ENCODE measurements at places on chromosomes 6 and 20.

DNA sequence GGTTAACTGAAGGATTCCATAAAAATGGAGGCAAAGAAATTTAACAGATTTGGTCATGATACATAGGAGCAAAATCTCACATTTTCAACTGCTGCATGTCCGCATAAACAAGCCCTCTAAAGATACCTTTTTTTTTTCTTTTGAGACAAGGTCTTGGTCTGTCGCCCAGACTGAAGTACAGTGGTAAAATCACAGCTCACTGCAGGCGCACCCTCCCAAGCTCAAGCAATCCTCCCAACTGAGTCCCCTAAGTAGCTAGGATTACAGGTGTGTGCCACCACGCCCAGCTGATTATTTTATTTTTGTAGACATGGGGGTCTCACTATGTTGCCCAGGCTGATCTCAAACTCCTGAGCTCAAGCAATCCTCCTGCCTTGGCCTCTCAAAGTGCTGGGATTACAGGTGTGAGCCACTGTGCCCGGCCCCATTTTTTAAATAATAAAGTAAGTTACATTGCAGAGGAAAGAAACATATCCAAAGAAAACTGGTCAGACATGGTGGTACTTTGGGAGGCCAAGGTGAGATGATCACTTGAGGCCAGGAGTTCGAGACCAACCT, 13.7 kb downstream of the MDN1 start:
- no peak for DNase-seq

- DNase-seq, result no peak
Measured at GRCh38 chr20:52921340-52921739, 50.8 kb upstream of the TSHZ2 start.

- DNase-seq, result no peak
Measured at GRCh38 chr6:165641672-165642156, 21.3 kb downstream of the PDE10A start.

- DNase-seq, result no peak
Measured at GRCh38 chr6:18978337-18979128, 591.4 kb downstream of the RNF144B start.

DNA sequence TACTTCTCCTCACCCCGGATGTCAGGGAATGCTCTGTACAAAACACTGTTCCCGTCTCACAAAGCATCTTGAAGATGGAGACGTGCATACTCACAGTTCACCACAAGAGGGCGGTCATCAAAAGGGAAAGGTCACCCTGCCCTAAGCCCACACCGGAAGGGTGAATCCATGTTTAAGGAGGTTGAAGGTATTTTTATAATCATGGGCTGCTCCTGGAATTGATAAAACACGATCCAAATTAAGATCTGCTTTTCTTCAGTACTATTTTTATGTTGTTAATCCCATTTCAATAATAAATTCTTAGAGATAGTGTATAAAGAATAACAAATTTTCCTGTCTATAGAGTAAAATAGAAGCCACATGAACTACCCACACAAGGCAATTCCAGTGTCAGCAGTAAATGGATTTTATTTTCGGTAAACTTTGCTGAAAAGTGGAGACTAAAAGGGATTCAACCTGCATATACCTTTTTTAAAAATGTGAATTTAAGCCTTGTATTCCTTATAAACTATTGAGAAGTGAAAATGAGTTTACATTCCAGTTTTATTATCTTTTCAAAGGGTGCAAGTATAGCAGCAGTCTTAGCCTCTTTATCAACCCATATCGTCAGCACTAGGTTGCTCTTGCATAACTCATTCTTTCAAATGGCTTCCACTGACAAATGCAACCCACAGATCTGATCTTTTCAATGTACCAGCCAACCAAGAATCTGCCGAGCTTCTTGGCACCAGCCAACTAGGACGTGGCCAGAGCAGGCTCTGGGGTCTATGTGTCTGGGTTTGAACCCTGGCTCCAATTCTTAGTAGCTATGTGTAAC, 79.7 kb upstream of the MBOAT1 start:
- peak; percentile 4 for DNase-seq

DNA sequence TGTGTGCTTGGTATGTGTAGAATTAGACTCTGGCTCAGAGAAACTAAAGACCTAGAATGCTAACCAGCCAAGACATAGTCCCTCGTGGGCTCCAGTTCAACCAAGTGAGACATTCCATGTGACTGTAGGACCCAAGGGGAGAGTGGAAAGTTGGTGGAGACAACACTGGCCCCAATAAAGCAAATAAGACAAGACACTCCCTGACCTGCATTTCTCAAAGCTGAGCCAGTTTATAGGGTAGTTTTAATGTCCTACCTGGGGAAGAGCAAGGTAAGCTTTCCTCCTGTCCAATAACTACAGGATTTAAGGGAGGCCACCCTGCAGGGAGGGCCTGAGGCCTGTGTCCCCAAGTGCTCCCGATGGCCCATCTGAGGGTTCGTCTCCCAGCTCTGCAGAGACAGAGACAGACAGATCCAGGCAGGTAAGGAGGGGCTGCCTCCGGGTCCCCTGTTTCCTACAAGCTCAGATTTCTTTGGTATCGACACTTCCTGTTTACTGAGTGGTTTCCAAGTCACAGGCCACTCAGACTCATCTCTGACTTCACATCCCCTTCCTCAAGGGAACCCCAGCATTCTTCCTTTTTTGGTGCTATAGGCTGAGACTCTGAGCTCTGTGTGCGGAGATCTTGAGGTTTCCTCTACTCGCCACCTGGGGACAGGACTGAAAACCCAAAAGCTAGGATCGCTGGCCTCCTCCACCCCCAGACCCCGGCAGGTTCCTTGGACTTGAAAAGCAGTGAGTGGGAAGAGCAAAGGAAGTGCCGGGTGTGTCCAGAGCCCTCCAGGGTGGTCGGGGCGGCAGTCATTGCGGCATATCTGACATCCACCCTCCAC, 92.4 kb downstream of the PRND start:
- no peak for DNase-seq

- no peak for DNase-seq
Measured at GRCh38 chr20:11331096-11331495, 586.6 kb upstream of the BTBD3 start.

- DNase-seq, result no peak
Measured at GRCh38 chr6:122063076-122063475, 336.4 kb upstream of the HSF2 start.

- DNase-seq, result no peak
Measured at GRCh38 chr6:90477366-90477765, 109.5 kb downstream of the MAP3K7 start.

DNA sequence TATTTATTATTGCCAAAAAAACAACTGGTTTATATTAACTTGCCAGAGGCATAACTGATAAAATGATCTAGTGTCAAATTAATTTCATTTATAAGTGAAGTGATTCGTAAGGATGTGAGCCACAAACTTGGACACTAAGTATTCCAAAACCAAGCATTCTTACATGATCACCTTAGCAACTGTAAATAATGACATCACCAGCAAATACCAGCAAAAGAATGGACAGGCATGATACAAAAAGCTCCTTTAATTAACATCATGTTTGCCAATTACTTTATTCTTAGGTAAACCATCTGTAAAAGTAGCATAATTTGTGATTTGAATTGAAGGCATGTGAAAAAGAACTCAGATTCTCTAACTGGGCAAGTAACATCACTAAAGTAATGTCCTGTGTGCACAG, 17.2 kb upstream of the FNDC1 start:
- DNase-seq, result no peak

- DNase-seq, result no peak
Measured at GRCh38 chr20:2688041-2688591, 4.5 kb upstream of the EBF4 start.

- no peak for DNase-seq
Measured at GRCh38 chr6:7848229-7848628, 62.4 kb downstream of the TXNDC5 start.

DNA sequence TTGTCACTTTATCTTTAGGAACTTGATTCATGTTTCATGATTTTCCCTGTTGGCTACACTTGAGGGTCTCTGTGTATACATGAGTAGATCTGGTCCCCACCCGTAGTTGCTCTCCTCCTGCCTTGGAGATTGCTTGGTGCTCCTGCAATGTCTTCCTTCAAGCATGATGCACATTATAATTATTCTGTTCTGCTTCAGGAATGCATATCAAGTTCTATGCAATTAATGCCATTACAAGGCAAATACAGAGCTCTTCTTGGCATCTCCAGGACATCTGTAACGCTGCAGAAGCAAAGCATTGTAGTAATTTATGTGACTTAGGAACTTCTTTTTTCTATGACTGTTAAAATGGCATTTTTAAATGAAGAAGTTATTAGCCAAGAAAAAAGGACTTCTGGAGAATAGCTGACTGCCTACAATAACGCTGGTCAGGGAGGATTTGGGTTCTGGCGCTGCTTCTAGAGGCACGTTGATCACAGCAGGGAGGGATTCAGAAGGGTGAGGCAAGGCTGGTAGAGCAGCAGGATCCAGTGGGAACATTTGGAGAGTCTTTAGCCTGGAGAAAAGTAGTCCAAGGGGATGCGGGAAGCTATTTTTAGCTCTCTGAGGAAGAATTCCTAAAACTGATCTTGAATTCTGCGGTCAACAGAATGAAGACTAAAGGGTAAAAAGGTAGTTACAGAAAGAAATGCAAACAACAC, 203.6 kb downstream of the PLCB1 start:
- DNase-seq, result no peak

GRCh38 chr6:13268913-13269518, 59.3 kb downstream of the TBC1D7 start:
- DNase-seq, result no peak

Data from anterior cingulate cortex (tissue), 58 donors.